ENCODE measurements at places on chromosomes 1 and 21. TPM values are rescaled to one million over a fixed set of nuclear protein-coding genes. Genes with fewer than 3 reads are reported as not detected.

The TRIM67 gene
- total RNA-seq = 0.17 TPM

The HSD3B2 gene
- not detected for total RNA-seq

- no peak for DNase-seq
Observed at GRCh38 chr1:161100556-161100955, 2.4 kb downstream of the KLHDC9 start.

- no peak for DNase-seq
Observed at GRCh38 chr1:110286564-110286963, 52.6 kb upstream of the RBM15 start.

DNA sequence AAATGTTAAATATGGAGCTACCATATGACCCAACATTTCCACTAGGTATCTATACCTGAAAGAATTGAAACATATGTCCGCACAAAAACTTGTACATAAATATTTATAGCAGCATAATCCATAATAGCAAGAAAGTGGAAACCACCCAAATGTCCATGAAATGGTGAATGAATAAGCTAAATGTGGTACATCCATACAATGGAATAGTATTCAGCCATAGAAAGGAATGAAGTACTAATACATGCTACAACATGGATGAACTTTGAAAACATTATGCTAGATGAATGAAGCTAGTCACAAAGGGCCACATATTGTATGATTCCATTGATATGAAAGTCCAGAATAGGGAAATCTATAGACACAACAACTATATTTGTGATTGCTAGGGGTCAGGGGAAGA, 20.0 kb upstream of the BLACAT1 start:
- no peak for DNase-seq

DNA sequence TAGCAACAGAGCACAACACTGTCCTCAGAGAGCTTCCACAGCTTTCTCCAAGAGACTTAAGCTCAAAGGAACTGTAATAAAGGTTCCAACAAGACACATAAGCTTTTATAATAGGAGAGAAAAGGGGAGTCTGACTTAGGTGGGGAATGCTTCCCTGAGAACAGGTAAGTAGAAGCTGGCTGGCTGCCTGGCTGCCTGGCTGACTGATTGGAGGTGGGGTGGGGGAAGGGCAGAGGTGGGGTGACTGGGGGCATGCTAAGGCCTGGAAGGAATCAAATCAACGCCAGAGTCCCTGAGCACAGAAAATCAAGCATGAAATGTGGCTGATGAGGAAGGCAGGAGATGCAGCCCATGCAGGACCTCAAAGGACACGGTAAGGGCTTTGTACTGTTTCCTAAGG, 45.8 kb downstream of the DMAP1 start:
- no peak for DNase-seq

Measured in Daoy (cell line).